BE2C (cell line): ENCODE measurements at places on chromosomes 11 and 22.
A peak's percentile ranks its signal among the peaks of the same experiment; 100 is the strongest.

- DNase-seq, result no peak
Measured at GRCh38 chr11:93031386-93031785, 61.9 kb downstream of the MTNR1B start.

- DNase-seq, result no peak
Measured at GRCh38 chr11:105132716-105133511, 6.7 kb downstream of the CARD18 start.

DNA sequence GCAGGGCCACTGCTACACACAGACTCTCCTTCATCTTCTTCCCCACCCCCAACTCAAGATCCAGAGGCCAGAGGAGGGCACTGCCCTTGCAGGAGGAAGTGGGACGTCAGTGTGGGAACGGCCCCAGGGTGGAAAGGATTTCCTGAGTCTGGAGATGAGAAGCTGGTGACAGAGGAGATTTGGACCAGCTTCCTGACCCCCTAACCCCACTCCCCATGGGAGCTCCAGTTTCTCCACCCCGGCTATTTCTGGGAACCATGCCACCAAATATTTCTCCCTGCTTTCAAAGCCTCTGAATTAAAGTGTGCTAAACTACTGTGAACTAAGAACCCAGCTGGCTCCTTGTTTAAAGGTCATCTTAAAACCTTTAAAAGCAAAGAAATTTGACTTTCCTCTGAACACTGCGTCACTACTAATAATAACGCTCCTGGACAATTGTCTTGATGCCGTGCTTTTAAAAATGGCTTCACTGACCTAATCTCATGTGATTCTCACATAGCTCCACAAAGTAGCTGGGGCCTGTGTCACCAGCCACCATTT, 46.6 kb downstream of the CWC15 start:
- DNase-seq, result peak; percentile 21

- no peak for DNase-seq
Measured at GRCh38 chr11:130776061-130776419, 140.2 kb downstream of the SNX19 start.

GRCh38 chr11:67301951-67302516, 1.3 kb upstream of the SSH3 start:
- peak; percentile 69 for DNase-seq

DNA sequence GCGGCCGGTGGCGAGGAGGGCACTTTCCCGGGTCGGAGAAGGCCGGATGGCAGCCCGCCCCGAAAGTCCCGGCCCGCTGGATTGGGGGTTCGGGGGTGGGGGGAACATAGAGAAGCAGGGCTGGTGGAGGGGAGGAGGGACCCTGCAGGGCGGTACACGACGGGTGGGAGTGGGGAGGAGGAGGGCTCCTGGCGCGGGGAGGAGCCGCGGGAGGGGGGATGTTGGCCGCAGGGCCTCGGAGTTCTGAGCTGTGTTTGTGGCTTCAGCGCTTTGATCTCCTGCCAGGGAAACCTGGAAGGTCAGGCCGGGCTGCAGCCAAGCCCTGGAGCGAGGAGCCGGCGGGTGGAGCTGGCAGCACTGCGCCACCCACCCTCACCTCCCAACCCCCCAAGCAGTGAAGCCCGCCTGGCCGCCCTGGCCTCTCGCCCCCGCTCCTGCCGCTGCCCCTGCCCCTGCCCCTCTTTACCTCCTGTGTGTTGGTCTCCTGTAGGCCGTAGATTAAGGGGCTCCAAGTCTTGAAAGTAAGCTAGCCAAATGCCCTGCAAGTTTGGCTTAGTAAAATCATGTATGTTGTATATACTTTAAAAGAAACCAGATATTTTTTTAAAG, 30.9 kb downstream of the C22orf31 start:
- peak; percentile 90 for DNase-seq

GRCh38 chr11:29628609-29629008, 388.2 kb downstream of the KCNA4 start:
- no peak for DNase-seq
